NCI-H446 (cell line): ENCODE measurements at places on chromosomes 11 and 22.

DNA sequence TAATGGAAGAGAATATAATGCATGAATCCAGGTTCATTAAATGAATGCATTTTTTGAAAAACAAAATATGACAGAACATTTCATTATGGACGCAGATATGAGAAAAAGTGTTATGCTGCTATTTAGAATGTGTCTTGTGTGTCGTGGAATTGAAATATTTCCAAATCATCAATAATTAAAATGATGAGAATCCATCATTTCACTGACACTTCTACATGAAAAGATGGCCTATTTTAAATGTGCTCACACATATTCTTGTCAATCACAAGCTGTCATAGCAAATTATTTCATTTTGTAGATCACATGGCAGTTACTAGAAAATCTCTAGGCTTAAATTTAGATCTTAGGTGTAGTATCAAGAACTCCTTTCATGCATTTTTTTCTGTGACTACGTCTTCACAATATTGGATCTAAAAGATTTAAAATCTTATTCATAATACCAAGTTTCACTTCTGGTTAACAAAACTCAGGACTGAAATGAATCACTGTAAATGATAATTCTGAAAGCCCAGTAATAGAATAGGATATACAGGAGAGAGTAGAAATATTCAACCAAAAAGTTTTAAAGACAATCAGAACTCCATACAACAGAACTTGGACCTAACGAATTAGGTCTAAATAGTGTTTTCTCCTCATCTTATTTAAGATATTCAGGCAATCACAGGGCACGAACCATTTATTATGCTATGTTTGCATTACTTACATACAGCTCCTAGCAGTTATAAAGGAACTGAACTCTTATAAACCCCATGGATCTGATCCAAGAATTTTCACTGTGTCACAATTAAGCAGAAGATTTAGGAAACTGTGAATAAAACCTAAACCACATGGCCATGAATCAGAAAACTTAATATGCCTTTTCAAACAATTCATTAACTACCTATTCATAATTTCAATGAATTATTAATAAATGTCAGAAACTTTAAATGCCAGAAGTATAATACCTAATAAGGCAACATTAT lies 67.7 kb downstream of the DCDC1 start:
- DNase-seq = peak; percentile 15

DNA sequence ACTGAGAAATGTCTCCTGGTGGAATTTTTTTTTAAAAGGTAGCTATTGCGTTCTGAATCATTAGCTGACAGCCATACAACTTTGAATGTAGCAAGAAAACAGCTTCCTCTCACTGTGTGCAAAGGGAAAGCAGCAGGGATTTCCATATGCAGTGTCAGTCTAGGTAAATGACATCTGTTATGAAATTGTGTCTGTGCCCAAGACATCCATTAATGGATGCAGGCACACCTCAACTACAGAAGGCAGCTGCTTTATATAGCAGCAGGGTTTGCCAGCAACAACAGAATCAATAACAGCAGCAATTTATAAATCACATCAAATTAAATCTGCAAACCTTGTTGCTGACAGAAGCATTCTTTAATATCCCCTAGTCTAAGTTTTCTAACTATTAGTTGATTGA lies 745.3 kb upstream of the RAG2 start:
- DNase-seq = no peak

GRCh38 chr22:49046000-49046545 lies 781.6 kb downstream of the BRD1 start:
- DNase-seq = no peak

- DNase-seq = peak; percentile 29
Observed at GRCh38 chr22:24583221-24584165, 9.4 kb downstream of the LRRC75B start.

DNA sequence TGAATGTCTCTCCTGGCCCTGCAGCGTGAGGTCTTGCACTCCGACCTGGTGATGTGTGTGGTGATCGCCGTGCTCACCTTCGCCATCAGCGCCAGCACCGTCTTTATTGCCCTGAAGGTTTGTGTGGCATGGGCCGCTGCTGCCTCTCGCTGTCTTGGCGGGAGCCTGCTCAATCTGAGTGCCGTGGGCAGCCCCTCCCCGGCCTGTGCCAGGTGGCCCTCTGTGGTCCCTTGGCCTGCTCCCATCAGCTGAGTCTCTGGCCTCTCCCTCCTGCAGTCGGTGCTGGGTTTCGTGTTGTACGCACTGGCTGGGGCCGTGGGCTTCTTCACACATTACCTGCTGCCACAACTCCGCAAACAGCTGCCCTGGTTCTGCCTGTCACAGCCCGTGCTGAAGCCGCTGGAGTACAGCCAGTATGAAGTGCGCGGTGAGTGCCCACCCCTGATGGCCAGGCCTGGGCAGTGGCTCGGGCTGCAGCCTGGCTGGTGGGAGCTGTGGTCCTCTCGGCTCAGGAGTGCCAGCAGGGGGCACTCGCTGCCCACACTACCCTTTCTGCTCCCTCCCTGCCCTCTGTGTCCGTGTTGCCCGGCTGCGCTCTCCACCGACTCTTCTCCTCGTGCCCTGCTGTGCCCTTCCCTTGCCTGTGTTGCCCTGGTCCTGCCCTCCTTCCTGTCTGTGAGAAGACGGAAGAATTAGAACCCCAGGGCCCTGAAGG lies 10.2 kb downstream of the PCNX3 start:
- DNase-seq = no peak

GRCh38 chr22:35089139-35089538 lies 23.2 kb downstream of the ISX start:
- no peak for DNase-seq

DNA sequence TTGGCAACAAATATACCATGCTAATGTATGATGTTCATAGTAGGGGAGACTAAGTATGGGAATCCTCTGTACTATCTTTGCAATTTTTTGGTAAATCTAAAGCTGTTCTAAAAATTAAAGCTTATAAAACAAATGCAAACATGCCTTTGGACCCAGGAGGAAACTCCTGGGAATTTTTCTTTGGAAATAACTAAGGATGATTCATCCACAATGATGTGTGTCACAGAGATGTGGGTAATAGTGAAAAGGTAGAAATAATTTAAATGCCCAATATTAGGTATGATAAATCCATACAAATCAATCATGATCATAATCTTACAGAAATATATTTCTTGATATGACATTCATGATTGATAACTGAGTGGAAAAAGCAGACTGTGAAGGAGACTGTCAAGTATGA lies 135.8 kb downstream of the TRIM44 start:
- DNase-seq = no peak

DNA sequence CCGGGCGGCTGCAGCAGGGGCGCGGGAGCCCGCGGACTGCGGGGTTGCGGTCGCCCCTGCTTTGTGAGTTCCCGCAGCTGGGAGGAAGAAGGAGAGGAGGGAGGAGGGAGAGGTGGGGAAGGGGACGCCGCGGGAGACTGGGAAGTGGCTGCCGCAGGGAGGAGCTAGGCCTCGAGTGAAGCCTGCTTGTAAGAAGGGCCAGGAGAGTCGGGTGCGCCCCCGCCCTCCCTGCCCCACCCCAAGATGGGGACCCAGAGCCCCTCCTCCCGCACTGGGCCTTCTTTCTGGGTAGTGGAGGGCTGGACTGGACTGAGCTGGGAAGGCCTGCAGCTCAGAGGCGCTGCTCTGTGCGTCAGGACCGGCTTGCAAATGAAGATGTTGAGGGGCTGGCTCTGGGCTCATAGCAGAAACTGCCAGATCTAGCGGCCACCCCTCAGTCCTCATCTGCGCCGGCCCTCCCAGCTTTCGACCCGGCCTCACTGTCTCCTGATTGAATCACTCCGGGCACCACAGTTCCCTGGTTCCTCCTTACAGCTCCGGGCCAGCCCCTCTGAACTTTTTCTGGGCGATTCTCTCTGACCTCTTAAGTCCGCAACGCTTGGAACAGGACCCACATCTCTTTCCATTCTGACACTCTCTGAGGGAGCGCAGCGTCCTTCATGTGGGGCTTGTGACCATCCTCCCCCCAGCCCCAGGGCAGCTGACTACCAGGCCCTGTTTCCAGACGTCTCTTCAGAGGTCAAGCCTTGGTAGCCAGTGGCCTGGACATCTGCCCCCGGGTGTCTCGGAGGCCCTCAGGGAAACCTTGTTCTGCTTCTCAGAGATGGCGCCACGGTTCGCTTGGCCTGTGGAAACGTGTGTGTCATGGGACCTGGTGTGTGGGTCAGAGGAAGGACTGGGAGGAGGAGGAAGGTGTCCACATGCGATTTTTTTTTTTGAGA lies 21.9 kb downstream of the SERPINH1 start:
- no peak for DNase-seq

DNA sequence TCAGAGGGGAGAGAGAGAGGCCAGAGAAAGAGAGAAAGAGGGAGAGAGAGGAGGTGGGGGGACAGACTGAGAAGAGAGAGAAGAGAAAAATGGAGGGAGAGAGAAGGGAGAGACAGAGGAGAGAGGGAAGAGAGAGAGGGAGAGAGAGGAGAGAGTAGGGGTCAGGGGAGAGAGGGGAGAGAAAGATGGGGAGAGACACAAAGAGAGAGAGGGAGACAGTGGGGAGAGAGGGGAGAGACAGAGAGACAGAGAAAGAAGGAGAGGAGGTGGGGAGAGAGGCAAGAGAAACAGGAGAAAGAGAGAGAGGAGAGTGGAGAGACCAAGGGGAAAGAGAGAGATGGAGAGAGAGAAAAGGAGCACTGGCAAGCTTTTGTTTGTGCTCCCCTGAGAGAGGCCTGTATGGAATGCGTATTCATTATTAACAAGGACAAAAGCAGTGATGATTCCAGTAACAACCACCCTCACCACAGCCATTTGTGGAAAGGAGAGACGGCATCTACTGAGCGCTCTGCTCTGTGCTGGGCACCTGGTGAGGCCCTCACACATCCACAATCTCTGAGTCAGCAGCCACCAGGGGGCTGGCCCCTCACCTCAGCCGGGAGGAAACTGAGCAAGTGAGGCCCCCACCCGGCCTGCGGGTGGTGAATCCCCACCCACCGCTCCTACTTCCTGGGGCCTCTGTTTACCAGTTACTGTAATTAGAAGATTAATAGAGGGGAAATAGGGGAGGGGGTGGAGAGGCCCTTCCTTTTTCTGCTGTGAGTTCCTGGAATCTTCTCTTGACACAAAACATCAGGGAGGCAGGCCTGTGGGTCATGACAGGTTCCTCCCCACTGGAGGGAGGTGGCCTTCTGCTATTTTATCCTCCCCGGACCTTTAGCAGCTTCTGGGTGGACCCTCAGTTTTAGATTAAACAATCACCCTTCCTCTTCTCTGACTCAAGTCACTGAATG lies 14.6 kb upstream of the MIAT start:
- no peak for DNase-seq

GRCh38 chr11:131350872-131351271 lies 19.5 kb upstream of the NTM start:
- DNase-seq = no peak

GRCh38 chr22:49502126-49502826 lies 325.4 kb downstream of the BRD1 start:
- no peak for DNase-seq

DNA sequence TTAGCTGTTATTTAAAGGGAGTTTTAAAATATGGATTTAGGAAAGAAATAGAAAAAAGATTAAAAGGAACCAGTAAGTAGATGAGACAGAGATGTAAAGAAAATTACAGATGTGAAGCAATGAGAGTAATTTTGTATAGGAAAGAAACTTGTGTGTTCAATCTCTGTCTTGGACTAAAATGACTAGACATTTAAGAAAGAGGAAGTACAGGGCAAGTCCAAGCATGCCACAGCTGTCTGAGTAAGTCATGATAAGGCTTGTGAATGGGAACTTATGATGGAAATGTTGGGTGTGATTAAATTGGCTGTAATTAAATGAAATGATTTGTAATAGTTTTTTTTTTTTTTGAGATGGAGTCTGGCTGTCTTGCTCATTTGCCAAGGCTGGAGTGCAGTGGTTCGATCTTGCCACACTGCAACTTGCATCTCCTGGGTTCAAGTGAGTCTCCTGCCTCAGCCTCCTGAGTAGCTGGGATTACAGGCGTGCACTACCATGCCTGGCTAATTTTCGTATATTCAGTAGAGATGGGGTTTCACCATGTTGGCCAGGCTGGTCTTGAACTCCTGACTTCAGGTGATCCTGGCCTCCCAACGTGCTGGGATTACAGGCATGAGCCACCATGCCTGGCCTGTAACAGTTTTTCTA lies 5.9 kb upstream of the ACY3 start:
- DNase-seq = no peak

GRCh38 chr11:82267186-82267585 lies 466.5 kb downstream of the FAM181B start:
- no peak for DNase-seq

GRCh38 chr11:78828676-78829075 lies 254.0 kb upstream of the NARS2 start:
- no peak for DNase-seq

DNA sequence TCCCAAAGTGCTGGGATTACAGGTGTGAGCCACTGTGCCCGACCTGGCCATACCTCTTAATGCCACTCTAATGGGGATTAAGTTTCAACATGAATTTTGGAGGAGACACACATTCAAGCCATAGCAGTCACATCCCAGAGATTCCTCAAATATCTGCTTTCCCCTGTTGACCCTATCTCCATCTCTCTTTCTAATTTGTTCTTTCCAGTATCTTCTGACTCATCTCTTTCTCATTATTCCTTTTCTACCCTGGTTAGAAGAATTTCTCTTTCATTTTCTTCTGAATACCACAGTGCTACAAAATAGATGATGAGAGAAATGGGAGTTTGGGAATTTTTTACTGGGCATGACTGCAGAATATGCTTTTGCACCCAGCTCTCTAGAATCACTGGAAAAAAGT lies 5.1 kb downstream of the OR10V1 start:
- no peak for DNase-seq

- no peak for DNase-seq
Observed at GRCh38 chr22:44371741-44372525, 59.2 kb upstream of the SHISAL1 start.

DNA sequence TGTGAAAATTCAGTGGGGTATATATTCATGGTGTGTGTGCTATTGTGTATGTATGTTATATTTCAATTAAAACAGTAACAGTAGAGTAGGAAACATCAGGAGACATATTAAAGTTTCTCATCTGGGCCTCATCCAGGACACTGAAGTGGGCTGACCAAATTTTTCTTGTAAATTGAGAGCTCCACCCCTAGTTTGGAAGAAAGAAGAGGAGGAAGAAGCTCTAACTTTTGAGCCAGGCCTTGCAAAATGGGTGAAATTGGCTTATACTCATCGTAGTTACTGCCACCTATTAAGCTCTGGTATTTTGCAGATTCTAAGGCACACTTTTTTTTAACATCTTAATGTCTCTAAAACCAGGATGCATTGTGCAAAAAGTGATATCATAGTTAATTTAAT lies 33.7 kb downstream of the TSPAN18 start:
- DNase-seq = no peak

DNA sequence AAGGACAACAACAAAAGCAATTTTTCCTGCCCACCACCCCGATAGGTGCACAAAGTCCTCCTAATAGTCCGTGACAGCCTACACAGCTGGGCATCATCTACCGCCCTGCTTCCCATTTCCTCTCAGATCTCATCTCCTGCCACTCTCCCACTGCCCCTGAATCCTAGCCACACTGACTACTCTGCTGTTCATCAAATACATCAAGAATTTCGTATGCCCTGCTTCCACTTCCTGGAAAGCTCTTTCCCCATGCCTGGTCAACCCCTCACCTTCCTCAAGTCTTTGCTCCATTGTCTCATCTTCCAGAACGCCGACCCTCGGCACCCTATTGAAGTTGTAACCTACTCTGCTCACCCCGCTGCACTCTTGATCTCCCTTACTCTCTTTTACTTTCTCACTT lies 320.1 kb downstream of the OPCML start:
- no peak for DNase-seq
